ENCODE measurements at places on chromosomes 3 and 15.

DNA sequence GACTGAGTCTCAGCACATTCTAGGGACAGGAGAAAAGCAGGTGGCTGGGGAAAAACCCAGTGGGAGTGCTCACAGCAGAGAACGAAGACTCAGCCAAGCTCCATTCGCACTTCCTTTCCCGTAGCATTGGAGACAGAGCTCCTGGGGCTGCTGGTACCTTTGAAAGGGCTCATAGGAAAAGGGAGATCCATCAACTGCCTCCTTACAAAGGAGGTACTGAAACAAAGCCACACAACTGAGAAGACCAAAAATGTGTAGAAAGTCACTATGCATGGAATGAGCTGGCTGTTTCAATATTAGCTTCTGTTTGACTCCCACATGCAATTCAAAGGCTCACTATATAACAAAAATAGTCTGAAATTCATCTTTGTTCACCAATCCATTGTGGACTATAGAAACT is 16.9 kb downstream of the STIMATE start:
- DNase-seq: no peak

GRCh38 chr3:43998836-43999727 is 242.6 kb upstream of the TOPAZ1 start:
- peak; percentile 49 for DNase-seq

GRCh38 chr15:61839546-61839945 is 220.7 kb downstream of the VPS13C start:
- peak; percentile 44 for DNase-seq

- no peak for DNase-seq
These were observed 228.4 kb downstream of the TLE3 start for GRCh38 chr15:69869291-69869690.

- no peak for DNase-seq
These were observed 12.6 kb downstream of the RPLP1 start for GRCh38 chr15:69465253-69465652.

- peak; percentile 12 for DNase-seq
These were observed 29.6 kb downstream of the GADL1 start for GRCh38 chr3:30864836-30865235.

GRCh38 chr3:6578526-6578925 is 282.4 kb upstream of the GRM7 start:
- DNase-seq: no peak

DNA sequence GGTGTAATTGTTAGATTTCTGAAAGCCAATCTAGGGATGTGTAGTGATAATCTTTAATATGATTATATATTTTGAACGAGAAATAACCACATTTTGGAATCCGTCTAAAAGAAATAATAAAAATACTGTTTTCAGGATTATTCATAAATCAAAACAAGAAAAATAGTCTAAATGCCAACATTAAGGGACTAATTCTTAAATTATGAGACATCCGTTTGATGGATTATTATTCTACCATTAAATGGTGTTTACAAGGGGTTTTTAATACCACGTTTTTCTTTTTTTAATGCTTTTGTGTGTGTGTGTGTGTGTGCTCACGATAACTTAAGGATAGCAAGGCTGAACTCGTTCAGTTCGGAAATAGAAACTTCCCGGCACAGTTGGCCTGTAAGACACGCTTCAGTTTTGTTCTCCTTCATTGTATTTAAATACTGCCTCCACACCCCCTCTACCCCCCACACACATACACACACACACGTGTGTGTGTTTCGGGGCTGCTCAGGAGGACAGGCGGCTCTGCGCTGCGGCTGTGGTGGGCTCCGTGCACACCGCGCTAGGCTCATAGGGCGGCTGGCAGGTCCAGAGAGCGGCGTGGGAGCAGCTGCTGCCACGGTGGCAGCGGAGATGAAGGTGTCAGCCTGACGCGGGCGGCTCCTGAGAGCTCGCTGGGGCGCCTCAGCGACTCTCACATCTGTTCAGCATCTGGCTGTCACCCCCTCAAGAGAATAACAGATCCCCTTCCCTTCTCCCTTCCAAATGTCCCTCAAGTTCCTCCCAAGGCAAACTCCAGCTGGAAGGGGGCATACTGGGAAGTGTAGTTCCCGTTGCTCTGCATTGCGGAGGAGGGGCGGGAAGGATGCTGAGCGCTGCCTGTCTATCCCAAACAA is 23.0 kb upstream of the ANP32A start:
- DNase-seq: peak; percentile 17

GRCh38 chr3:112132975-112133448 is at the start of gene GCSAM:
Gene GCSAM (minus strand): TSS chr3:112133248. CDS start chr3:112133120, 128 bp downstream.
- DNase-seq: no peak

GRCh38 chr3:110521019-110521418 is 550.6 kb upstream of the NECTIN3 start:
- peak; percentile 89 for DNase-seq

- DNase-seq: no peak
These were observed 337.9 kb upstream of the IL12A start for GRCh38 chr3:159650726-159651125.

DNA sequence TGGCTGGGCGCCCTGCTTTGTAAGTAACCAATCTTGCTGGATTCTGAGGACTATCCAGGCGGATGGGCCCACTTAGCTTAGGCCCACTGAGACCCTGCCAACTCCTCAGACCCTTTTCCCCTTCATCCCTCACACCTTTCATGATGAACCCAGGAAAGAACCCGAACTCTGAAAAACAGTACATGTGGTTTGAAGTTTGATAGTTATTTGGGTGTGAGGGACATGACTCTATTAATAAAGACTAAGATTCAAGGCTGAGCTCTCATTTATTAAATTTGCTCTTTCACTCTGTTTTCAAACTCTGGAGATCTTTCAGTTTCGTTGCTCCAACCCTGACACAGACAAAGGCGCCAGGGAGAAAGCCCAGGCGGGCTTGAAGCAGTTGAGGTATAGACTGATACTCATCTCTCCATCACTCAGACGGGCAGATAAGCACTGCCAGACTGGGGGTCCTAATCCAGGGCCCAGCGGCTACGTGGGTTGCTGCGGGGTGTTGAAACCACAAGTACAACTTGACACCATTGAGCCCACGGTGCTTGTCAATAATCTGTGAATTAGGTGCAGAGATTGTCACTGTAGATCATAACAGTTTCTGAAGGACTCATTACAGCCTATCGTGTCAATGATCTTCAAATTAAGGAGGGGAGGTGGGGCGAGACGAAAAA is 7.2 kb upstream of the SOX2 start:
- DNase-seq: no peak

DNA sequence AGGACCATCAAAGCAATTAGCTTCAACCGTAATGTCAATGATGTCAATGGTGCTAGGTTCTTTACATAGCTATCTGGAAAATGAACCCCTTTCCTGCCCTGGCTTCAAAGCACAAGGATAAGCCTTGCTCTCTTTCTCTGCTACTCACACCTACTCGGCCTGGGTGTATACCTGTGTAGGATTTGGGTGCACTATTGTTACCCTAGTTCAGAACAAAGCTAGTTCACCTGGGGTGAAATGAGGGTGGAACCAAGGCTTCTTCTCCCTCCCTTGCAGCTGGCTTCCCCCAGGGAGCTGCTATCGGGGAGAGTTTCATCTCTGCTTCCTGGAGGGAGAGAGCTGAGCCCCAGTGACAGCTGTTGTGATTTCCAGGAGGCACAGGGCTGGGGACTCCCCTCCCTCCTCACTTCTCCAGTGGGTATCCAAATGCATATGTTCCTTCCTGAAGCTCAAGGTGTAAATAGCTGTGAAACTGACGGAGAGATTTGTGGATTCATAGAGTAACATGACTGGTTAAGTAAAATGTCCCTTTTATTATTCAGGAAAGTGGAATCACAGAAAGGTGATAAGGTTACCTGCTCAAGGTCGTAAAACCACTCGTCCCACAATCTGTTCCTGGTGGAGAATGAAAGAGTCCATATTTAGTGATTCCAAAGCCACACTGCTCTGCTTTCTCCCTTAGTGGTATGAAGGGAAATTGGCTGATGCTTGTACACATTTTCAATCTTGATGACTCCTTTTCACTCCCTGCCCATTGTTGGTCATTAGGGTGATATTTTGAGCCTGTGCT is 11.8 kb upstream of the C3orf70 start:
- no peak for DNase-seq

- DNase-seq: no peak
These were observed 95.7 kb downstream of the SAMMSON start for GRCh38 chr3:70095260-70095659.

DNA sequence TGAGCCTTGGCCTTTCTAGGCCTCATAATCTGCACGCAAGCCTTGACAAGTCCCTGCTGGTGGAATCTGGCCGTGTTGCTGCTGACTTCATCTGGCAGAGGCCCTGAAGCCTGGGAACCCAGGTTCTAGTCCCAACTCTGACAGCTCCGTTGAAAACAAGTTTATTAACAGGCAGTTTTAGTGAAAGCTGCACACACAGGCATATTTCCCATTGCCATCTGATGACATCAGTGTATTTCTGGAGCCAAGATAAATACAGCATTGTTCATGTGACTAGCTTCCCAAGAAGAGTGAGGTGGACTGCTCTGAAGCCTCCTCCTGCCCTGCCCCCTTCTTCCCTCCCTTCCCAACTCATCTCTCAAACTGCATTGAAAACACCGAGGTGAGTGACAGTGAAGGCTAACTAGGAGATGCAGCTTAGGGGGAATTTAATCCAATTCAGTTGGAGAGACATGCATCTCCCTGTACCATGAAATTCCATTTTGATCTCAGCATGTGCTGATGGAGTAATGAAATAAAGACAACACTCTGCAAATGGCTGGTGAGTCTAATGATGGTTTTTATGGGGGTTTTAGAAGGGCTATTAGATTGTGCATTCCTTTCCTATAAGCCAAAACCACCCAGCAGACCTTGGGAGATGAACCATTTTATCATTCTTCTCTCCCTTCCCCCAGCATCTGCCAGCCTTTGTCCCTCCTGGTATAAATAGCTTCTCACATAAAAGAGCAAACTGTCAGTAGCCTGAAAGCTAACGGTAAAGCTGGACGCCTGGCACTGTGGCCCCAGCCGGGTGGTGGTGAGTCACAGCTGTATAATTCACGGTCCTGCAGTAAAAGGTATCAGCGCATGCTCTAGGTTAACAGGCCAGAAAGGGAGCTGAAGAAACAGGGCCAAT is 38.0 kb downstream of the PRICKLE2 start:
- DNase-seq: peak; percentile 98

DNA sequence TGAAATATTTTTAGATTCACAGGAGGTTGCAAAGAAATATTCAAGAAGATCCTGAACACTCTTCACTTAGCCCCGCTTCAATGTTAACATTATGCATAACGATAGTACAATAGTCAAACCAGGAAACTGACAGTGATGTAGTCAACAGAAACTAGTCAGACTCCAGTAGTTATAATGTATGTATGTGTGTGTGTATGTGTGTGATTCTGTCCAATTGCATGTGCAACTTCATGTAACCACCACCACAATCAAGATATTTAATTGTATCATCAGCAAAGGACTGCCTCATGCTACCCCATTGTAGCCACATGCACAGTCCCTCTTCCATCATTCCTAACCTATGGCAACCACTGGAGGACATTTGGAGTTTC is 77.9 kb downstream of the APBA2 start:
- no peak for DNase-seq

GRCh38 chr15:83695246-83695645 is 41.3 kb downstream of the ADAMTSL3 start:
- peak; percentile 35 for DNase-seq

- DNase-seq: no peak
These were observed 2.5 kb downstream of the MAP3K13 start for GRCh38 chr3:185365291-185366073.

- no peak for DNase-seq
These were observed 27.9 kb downstream of the EIF1B start for GRCh38 chr3:40337136-40338108.

GRCh38 chr3:191388823-191389222 is 58.5 kb upstream of the UTS2B start:
- no peak for DNase-seq

DNA sequence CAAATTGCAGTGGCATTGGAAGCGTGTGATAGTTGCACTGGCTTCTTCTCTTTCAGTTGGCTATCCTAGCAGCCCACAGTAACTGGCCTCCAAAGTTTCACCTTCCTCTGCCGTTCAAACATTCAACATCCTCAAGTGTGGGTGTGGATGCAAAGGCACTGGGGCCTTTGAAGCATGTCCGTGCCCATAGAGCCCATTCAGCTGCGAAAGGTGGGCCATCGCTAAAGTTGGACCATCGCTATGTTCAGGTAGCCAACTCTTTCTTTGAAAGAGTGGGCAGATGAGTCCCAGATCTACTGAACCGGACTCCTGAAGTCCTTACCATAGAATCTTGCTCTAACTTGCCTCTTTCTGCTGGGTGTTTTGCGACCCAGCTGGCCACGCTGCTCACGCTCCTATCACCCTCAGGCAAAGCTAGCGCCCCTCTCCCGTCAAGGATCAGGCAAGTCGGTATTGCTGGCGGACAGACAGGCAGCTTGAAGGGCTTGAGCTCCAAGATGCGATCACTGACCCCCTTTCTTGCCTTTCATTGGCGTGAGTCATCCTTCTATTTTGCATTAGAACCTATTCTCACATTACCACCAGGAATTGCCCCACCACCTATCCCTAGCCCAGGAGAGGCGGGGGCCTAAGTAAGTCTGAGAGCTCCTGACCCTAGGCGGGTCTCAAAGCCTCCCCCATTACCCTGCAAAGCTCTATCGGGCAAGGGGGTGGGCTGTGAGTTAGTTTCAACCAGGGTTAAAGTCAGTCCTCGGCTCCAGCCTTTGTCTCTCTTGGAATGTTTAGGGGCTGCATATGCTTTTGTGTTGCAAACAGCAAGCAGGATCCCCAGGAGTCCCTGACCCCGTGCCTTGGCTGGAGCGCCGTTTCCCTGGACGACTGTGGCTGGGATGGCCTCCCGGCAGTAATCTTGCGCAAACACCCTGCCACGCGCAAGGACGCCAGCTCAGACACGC is 28.7 kb downstream of the ZIC4 start:
- DNase-seq: no peak

DNA sequence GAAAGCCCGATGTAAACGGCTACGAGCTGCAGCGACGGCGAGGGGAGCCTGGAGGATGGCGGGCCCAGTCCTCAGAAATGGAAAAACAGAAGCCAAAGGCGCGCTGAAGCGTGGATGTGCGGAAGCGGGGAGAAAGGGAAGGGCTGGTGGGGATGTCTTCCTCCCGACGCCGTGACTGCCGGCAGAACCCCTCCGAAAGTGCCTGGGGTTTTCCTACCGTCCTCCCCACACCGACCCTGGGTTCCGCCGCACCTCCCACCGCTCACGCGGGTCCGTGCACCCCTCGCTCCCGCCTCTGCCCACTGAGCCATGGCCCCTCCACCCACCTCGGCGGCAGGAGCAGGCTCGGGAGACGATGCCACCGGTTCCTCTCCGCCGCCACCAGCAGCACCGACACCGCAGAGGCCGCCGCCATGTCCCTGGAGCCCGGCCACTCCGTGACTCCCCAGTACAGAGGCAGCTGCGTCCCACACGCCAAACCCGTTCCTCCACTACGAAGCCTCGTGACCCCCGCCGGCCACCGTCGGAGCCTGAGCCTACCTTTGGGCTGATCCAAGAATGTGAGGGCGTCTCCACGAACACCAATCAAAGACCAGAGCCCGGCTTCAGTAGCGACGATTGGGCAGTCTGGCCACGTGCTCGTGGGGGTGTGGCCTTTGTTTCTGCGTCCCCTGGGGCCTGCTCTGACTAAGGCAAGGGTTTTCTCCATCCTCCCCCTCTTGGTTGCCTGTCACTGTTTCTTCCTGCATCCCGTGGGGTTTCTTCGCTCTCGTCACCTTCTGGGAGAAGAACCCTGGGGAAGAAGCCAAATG is at the start of gene MCCC1:
Gene MCCC1, minus strand, starts transcription at position 471 of the 812 bp plus-strand sequence. Its CDS starts 56 bp downstream, at position 415.
- DNase-seq: peak; percentile 99

- no peak for DNase-seq
These were observed 108.4 kb downstream of the ALDH1A2 start for GRCh38 chr15:57957113-57957512.
